ENCODE measurements at places on chromosomes 1 and 21. TPM values are rescaled to one million over a fixed set of nuclear protein-coding genes. Genes with fewer than 3 reads are reported as not detected.

TAS1R3 gene
- total RNA-seq = under 0.01 TPM

GRCh38 chr1:94351481-94351880, 66.7 kb upstream of the ABCD3 start:
- no peak for DNase-seq

- no peak for DNase-seq
Observed at GRCh38 chr1:183551924-183552323, 38.3 kb downstream of the NCF2 start.

DNA sequence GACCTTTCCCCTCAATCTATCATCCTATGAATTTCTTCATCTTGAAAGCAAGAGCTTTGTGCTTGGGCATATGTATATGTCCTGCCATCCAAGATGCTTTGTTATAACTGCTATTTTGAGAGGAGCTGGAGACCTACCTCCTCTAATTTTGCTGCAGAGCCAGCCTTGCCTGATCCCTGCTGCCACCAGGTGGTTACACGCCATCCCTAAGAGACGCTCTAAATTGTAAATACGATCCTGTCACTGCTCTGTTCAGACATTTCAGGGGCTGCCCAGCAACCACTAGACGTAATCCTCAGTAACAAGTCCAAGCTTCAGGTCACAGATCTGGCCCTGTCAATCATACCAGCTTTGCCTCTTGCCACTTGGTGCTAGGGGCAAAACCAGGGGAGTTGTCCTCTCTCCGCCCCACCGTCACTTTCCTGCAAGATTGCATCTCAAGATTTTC, 32.9 kb downstream of the GPA33 start:
- DNase-seq = peak; percentile 73

DNA sequence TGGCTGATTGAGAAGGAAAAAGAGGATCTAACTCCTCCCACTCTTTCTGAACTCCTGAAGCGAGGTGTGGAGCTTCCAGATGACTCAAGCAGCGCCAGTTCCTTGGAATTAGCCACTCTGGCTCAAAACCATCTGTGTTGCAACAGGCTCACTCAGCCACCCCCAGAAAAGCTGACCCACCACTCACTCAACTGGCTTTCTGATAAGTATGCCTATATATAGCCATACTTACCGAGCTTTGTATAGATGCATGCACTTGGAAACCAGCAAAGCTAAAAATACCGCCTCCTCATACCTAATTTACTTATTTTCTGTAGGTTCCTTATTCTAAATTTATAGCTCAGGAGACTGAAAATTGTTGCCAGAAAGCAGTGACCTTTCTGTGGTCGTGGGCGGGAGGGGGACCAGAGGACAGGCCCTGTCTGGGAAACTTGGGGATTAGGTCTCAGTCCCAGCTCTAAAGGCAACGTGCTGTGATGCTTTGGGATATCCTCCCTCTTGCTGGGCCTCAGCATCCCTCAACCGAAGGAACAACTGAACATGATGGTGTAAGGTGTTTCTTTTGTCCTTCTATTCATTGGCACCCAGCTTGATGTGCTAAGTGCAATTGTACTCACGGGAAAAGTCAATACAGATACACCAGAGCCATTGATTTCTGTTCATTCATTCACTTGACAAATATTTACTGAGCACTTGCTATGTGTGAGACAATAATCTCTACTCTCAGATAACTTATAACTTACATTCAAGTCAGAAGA, 65.7 kb downstream of the NENF start:
- DNase-seq = peak; percentile 83

CD247 gene
- total RNA-seq = 0.63 TPM

DNA sequence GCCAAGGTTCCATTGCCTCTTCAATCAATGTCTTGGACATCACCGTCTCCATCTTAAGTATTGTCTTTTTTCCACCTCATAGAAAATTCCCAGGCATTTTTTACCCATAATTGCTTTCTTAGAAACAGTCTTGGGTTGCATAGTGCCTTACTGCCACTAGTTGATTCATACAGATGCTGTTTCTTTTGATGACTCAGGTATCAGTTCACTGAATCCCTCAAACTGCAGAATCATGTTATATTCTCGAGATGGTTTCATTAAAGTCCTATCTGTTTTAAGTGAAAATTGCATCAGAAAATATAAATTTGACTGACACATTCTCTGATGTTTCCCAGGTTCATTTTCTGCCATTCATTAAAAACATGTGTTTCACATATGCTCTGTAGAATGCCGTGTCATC, 1489.1 kb downstream of the BRINP3 start:
- DNase-seq = no peak

AADACL4 gene
- not detected for total RNA-seq

HUNK gene
- 0.98 TPM for total RNA-seq

Data from Daoy (cell line).